ENCODE measurements at places on chromosomes 12 and 14.

GRCh38 chr12:54701940-54702592 is 53.9 kb upstream of the DCD start:
- no peak for DNase-seq

- DNase-seq = no peak
These were observed 57.5 kb downstream of the CCNK start for GRCh38 chr14:99538733-99539132.

GRCh38 chr14:54796961-54797360 is 105.7 kb downstream of the GCH1 start:
- no peak for DNase-seq

DNA sequence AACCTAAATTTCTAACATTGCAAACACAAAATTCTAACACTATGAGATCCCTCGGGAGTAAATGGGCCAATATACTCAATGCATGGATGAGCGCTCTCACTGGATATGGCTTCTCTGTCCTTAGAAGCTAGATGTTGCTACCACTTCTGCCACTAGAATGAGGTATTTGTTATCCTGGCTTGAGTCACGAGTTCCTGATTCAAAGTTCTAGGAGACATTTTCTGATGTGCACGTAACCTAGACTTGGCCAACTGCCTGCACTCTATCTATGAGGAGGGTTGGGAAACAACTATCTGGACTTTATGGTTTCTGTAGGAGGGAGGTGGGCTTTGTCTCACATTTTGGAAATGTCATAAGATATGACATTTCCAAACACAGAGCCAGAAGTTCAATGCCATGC is 37.6 kb downstream of the FERMT2 start:
- DNase-seq = no peak

- no peak for DNase-seq
These were observed 54.8 kb upstream of the DYRK2 start for GRCh38 chr12:67593461-67594330.

- DNase-seq = no peak
These were observed 26.9 kb downstream of the TCP11L2 start for GRCh38 chr12:106329231-106329982.

- peak; percentile 52 for DNase-seq
These were observed 28.8 kb downstream of the PAX9 start for GRCh38 chr14:36690311-36691040.
